ENCODE measurements at places on chromosomes 6 and 20. TPM values are rescaled to one million over a fixed set of nuclear protein-coding genes. Genes with fewer than 3 reads are reported as not detected.

- no peak for DNase-seq
These were observed 95.6 kb downstream of the UST start for GRCh38 chr6:148842296-148843019.

CYB5R4 gene
- 29.0 TPM for total RNA-seq

TAAR2 gene
- not detected for total RNA-seq

TGM2 gene
- 0.81 TPM for total RNA-seq

DNA sequence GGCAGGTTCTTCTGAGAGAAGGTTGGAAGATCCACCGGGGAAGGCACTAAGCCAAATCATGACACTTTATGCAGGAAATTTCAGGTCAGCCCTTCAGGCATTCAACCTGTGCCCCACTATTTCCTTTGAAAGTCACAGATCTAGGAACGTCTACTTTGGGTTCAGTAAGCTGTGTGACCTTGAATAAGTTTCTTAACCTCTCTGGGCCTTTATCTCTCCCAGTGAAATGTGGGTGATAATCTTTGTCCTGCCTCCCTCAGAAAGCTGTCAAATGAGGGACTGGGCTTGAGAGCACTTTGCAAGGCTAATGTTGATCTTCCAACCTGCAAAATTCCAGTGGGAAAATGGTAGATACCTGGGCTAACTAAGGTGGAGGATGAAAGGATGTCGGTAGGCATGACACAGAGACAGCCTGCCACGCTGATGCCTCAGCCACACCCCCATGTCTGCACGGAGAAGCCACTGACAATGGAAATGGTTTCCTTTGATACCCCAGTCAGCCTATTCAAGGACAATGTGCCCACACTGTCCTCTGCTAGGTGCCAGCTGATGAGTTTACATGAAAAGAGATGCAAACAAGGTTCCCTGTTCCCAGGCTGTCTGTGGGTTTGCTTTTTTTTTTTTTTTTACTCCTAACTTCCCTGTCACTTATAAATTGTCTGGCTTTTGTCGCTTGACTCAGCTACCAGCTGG is 9.3 kb downstream of the BNIP5 start:
- no peak for DNase-seq

TCP11 gene
- total RNA-seq: not detected

DNA sequence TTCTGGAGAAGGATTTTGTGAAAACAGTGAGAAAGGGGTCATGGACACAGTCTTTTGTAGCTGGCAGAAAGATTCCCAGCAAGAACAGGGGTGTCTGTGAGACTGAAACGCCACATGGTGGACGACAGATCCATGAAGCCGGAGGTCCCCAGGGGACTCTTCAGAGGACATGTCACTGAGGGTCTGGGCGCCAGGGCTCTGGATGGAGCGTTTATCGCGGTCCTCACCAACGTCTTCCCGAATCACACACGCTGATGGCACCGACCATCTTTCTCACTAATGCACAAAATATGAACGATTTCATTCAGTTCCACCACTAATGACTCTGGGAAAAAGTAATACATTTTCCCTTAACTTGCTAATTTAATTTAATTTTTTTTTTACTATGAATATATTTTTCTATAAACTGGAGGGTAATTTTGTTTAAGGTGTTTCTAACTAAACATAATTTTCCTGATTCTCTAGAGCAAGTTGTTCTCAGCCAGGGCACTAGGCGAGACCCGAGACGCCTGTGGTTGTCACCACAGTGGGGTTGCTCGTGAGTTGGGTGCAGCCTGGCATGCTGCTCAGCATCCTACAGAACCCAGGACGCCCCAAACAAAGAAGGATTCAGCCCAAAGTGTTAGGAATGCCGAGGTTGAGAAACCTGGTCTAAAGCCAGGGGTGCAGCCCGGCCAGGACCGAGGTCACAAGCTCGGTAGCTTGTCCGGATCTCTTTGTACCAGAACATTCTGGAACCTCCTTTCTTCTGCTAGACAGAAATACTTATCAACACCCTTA is 306.2 kb downstream of the TAF4 start:
- DNase-seq: no peak

GRCh38 chr6:36375644-36376155 is 11.8 kb downstream of the ETV7 start:
- no peak for DNase-seq

DNA sequence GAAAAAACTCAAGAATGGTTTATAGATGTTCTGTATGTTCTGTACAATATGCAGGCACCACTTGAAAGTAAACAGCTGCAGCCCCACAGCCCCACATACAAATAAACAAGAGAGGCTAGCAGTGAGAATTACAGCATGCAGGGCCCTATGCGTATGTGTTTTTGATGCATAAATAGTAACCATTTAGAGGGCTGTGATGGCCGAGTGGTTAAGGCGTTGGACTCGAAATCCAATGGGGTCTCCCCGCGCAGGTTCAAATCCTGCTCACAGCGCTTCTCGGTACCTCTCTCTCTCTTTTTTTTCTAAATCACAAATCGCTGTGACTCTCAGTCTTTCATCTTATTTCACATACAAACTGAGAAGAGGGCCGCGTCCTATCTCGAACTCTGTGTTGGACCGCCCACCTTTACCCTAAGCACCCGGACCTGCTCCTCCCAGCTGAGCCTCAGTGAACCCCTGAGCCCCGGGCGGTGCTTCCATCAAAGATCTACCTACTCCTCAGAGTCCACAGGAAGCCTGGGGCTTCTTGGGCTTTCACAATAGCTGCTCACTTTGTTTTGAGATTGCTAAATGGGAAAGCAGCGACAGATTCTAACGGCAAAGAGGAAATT is 37.7 kb upstream of the PRSS16 start:
- DNase-seq: no peak

- no peak for DNase-seq
These were observed 21.1 kb downstream of the FOXC1 start for GRCh38 chr6:1630771-1631217.

TNXB gene
- 6.7 TPM for total RNA-seq

GRCh38 chr6:165834613-165835259 is 171.7 kb upstream of the PDE10A start:
- no peak for DNase-seq

PRL gene
- not detected for total RNA-seq

GNMT gene
- total RNA-seq: 0.26 TPM

VIP gene
- total RNA-seq: not detected

All from natural killer cell treated with Interleukin-12 subunit alpha and Interleukin-12 subunit beta and Interleukin-15 and Interleukin-18, amount 100 ng/mL, for 72 hours (primary cell).